ENCODE measurements at places on chromosomes 12 and 14.

GRCh38 chr14:95102680-95103044 is 54.7 kb downstream of the DICER1 start:
- no peak for DNase-seq

- DNase-seq = no peak
Observed at GRCh38 chr12:89187507-89187906, 164.8 kb downstream of the DUSP6 start.

GRCh38 chr14:52026017-52026660 is 36.8 kb downstream of the RTRAF start:
- no peak for DNase-seq

- DNase-seq = no peak
Observed at GRCh38 chr12:8734873-8735381, 37.1 kb downstream of the RIMKLB start.

DNA sequence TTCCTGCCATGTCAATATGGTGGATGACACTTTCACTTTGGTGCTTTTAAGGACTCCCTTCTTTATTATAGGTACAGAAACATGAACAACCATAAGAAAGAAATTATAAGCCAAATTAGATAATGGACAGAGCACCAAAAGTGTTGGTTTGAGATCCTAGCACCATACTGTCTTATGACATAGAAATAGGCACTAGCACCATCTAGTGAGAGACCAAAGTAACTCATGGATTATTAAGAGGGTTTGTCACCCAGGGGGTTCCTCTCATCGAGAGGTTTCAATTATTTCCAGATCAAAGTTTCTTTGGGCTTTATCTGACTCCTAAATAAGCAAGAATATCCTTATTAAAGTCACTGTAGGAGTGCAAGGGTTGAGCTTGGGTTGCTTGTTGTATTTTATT is 153.0 kb upstream of the DIO2 start:
- no peak for DNase-seq

GRCh38 chr12:13187399-13187798 is 9.1 kb upstream of the EMP1 start:
- no peak for DNase-seq
